ENCODE measurements at places on chromosomes 16 and 17.

- DNase-seq = no peak
Measured at GRCh38 chr16:6836766-6837165, 495.9 kb upstream of the RBFOX1 start.

- DNase-seq = no peak
Measured at GRCh38 chr16:59545721-59546120, 811.6 kb upstream of the GOT2 start.

DNA sequence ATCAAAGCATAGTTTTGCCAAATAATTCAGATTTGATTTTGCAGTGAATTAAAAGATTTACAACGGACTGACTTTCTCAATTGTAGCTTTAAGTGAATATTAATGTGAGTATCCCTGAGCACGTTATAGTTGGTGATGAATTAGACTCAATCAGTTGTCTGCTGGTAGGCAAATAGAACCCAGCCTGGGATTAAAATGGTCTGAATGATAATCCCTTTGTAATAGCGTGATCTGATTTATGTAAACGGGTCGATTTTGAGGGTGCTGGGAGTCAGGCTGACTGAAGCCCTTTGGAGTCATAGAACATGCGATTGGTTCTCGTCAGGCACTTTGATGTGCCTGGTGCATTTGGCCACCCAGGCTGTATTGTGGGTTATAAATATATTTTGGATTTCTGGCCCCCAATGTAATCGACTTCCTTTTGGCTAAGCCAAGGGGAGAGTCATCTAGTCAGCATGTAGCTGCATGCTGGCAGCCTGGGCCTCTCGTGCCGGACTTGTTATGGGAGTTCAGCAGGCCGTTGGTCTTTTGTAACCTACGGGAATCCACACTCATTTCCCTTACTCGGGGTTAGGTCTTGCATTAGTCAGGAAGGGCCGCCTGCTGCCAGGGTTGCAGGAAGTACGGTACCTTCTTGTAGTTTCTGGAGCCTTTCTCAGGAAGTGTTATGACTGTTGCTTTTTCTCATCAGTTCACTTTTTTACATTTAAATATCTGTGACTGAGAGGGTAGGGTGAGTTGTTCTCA, 5.4 kb downstream of the PGS1 start:
- DNase-seq = no peak

DNA sequence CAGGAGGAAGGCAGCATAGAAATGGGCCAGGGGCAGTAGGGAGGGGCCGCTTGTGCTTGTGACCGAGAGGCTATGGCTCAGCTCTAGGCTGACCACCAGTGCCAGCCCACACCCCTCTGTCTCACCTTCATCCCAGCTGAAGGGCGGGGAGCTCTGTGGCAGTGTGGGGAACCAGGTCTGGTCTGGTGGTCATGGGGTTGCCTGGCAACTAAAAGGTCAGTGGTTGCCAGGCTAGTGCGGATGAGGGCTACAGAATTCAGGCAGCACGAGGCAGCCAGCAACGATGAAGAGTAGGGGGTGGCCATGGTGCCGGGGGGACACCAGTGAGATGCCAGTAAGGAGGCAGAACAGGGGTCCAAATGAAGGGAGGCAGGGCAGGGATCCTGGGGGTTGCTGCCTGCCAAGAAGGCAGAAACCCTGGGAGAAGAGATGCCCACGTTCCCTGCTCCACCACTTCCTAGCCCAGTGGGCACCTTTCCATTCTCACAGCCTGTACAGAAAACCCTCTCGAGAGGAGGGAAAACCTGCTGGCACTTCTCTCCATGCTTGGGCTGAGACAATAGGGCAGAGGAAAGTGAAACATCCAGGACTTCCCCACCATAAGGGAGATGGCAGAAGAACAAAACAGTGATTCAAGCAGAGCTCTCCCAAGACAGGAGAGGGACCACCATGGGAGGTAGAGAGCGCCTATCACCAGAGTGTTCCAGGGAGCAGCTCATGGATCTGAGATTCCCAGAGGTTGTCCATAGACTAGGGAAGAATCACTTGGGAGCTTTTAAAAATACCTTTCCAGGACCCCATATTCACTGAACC, 39.7 kb downstream of the SRCIN1 start:
- DNase-seq = no peak

GRCh38 chr17:41548844-41549595, 20.9 kb upstream of the KRT19 start:
- peak; percentile 64 for DNase-seq

GRCh38 chr16:89437251-89437987, 52.9 kb downstream of the ANKRD11 start:
- no peak for DNase-seq

Data from iPS DF 19.7 (cell line).